Suppressor macrophage (primary cell): ENCODE measurements at places on chromosomes 1 and 21.

GRCh38 chr1:172673761-172674160 is 14.9 kb downstream of the FASLG start:
- DNase-seq: no peak

- DNase-seq: no peak
Observed at GRCh38 chr1:208117826-208118225, 126.4 kb downstream of the PLXNA2 start.

DNA sequence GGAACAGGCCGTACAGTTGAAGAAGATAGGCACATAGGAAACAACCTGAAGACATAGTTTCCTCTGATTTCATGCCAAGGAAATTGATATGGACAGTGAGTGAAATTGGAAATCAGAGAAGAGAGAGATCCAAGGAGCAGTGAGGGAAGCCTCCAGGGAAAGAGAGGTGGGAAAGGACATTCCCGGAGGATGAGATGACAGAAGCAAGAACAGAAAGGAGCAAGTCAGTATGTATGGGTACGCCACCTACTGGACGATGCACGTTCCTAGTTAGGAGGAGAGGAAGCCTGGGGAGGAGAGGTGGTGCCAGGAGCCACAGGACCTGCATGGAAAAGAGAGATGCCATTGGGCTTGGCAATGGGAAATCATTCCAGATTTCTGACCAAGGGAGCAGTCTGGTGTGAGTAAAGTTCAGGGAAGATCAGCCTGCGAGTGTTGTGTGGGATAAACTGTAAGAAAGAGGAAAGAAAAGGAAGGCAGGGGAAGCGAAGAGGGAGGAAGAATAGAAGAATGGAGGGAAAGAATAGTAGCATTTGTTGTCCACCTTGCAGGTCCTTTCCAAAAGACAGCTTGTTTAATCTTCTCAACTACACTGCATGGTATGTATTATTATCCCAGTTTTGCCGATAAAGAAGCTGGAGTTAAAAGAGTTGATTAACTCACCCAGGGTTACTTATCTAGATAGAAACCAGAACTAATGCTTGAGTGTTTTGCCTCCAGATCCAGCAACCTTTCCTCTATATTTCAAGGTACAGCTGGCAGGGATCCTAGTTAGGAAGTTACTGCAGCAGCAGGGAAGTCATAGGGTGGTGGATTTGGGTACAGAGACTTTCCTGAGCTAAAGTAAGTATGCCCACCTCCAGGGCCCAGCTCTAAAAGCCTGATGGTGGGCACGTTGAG is 27.4 kb downstream of the C1orf116 start:
- DNase-seq: peak; percentile 49

DNA sequence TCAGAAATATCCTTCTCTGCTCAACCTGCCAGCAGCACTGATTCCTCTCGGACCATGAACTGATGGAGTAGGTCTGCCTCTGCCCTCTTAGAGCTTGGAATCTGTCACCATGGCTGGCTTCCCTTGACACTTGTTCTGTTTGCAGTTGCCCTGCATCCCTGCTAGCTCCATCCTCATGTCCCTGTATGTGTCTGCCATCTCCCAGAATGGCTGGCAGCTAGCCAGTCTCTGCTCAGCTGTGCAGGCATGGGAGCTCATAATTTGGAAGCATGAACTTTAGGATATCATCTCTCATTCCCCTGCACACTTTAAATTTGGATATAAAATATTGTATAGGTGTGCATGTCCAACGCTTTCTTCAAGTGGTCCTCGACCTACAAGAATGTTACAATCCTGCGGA is 95.4 kb downstream of the C1orf94 start:
- no peak for DNase-seq

DNA sequence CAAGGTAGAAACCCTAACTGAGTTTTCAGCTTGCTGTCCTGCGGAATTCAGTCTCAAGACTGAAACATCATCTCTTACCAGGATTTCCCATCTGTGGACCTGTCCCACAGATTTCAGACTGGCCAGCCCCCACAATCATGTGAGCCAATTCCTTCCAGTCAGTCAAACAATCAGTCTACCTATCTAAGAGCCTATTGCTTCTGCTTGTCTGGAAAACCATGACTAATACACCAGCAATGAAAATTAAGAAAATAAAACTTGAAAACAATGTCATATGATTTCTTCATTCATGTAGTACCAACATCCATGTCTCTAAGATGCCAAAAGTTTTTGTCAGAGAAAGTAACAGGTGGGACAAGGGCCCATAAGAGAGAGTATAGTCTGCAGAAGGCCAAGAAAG is 57.6 kb upstream of the CRB1 start:
- DNase-seq: no peak
